ENCODE measurements at places on chromosomes 13 and 19.
A peak's percentile ranks its signal among the peaks of the same experiment; 100 is the strongest.

- peak; percentile 70 for DNase-seq
Observed at GRCh38 chr19:737591-738093, 13.3 kb upstream of the MISP start.

DNA sequence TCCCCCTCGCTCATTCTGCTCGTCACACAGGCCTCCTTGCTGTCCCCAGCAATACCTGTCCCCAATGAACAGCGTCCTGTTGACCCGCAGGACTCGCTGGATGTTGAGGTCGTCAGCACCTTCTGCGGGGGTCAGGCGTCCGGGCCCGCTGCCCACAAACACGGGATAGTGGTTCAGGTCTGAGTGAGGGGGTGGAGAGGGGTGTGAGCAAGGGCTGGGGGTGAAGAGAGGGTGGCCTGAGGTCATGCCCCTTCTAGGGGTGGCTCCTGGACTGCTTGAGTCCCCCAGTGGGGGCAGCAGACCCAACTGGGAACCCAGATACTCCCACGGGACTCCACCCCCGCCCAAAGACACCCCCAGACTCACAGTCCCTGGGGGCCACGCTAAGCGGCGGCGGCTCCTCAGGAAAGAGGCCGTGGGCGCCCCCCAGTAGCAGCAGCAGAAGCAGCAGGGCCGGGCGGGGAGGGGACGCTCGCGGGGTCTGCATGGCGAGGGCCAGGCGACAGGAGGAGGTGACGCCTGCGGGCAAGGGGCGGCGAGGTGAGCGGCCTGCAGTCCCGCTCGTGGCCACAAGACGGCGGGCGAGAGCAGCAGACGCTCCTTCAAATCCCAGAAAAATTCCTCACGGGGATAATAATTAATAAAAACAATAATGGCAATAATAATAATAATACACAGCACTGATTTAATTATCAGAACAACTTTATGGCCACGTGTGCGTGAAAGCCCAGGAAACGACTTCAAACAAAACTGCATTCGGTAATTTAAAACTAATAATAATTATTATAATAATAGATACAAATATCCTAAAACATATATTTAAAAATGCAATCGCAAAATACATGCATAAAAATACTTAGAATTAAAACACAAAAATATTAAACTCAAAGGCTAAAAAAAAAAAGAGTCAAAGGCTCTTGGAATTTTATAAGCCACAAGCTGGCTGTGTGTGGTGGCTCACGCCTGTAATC, 1.2 kb downstream of the SEMA6B start:
- peak; percentile 79 for DNase-seq

DNA sequence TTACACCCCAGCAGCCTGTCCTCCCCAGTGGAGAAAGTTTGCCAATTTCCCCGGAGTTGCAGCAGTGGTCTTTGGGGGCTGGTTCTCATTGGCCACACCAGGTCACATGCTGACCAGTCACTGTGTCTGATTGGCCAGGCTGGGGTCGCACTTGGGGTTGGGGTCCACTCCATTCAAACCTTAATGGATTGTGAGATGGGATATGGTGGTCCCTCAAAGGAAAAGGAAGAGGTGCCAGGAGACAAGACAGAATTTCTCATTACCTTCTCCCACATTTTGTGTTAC, 3.4 kb downstream of the PPM1N start:
- no peak for DNase-seq

- DNase-seq = no peak
Observed at GRCh38 chr13:49341941-49342340, 94.2 kb downstream of the CDADC1 start.

GRCh38 chr13:75702476-75702875, 66.3 kb downstream of the LMO7 start:
- no peak for DNase-seq

DNA sequence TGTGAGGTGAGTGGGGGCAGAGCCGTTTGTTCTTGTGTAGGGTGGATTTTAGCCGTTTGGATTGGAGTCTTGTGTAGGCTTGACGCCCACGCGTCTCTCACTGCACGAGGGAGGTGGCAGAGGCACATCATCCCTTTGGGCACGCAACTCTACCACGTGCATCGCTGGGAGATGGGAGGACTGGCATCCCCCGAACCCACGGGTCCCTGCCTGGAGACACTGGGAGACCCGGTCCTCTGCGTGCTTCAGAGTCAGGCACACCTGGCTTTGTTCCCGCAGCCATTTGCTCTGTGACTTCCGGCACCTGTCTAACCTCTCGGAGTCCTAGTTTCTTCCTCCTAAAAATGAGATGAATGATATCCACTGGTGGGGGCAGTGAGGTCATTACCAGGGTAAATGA, 6.4 kb downstream of the ARHGEF7 start:
- DNase-seq = no peak
